ENCODE measurements at places on chromosomes 11 and 22.

DNA sequence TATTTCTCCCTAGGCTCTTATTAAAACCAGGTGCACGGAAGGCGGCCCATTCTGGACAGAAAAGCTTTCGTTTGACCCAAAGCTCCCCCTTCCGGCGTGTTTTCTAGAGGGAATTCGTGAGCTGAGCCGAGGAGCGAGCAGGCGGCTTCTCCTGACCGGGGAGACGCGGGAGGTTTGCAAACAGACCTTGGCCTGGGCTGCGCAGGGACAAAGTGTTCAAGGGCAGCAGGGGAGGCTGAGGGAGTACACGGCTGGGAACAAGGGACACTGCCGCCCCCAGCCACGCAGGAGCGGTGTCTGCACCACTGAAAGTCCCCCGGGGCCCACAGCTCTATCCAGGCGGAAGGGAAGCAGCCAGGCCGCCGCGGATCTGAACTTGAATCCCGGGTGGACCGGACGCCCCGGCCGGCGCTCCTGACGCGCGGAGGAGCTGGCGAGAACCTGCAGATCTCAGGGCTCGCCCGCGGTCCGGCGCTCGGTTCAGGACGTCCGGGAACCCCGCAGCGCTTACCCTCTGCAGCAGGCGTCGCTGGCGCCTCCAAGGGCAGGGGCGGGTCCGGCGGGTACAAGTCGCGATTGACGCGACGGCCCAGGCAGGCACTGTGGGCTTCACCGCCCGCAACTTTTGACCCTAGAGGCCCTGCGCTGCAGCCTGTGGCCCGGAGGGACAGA is 101.9 kb downstream of the WT1 start:
- DNase-seq: no peak

DNA sequence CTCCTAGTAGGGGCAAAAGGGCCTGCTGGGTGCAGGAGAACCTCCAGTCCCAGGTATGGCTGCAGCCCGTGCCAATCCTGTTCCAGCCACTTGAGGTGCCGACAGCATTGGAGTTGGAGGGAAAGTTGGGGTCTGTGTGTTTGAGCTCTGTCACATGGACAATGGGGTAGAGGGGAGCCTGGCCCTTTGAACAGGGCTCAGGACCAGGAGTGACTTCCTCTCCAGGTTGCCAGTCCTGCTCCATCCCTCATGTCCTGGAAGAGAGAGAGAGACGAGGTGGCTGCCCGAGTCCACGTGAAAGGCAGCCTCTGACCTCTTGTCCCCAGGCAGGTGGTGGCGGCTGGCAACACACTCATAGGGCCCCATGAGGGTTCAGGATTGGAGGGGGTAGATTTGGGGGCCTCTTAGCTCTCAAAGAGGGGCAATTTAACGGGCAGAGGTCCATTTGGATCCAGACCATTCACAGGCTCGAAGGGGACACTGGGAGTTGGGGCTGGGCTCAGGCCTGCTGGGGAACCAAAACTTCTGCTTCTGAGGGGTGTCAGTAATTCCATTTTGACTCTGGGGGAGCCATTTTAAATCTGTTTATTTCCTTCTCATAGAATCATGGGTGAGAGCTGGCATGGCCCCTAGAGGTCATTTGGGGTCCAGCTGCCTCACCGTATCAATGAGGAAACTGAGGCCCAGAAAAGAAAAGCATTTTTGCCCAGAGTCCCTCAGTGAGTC is 4.1 kb downstream of the ADORA2A start:
- no peak for DNase-seq

DNA sequence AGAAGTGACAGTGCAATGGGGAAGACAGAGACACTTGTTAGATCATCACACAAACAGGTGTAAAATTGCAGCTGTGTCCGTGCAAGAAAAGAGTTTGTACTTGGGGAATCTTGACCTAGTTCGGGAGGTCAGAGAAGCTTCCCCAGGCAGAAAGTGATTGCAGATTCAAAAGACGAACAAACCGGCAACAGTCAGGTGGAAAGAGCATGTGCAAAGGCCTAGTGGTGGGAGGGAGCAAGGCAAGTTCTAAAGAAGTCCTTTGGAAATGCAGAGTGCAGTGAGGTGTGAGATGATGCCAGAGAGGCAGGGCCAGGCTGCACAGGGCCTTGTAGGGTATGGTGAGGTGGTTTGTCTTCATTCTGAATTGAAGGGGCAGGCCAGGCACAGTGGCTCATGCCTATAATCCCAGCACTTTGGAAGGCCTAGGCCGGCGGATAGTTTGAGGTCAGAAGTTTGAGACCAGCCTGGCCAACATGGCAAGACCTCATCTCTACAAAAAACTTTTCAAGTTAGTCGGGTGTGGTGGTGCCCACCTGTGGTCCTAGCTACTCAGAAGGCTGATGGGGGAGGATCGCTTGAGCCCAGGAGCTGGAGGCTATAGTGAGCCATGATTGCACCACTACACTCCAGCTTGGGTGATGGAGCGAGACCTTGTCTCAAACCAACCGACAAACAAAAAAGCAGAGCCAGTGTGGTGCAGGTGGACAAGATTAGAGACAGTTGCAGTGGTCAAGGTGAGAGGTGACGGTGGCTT is 1.9 kb upstream of the ESS2 start:
- DNase-seq: no peak

GRCh38 chr11:64226507-64227051 is 505 bp downstream of the NUDT22 start:
- DNase-seq: peak; percentile 40

DNA sequence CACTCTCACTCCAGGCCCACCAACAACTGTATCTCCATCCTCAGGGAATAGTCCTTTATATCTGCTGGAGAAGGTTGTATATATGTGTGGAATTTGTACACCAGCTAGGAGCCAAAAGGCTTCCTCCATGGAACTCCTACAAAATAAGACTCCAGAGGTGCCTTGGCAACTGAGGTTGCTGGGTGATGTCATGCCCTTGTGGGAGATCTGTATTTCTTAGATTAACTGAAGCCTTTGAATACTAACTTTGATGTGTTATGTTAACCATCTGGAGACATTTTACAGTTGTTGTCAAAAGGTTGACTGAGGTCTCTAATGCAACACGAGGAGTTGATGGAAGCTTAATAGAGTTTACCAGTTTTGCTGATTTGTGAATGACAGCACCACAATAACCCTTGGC is 139.5 kb upstream of the TTC12 start:
- DNase-seq: no peak

GRCh38 chr11:86981777-86982540 is 26.8 kb upstream of the FZD4 start:
- no peak for DNase-seq

GRCh38 chr11:72253392-72253791 is 9.4 kb upstream of the PHOX2A start:
- no peak for DNase-seq

- no peak for DNase-seq
Observed at GRCh38 chr11:71548716-71549151, 514 bp downstream of the KRTAP5-9 start.

DNA sequence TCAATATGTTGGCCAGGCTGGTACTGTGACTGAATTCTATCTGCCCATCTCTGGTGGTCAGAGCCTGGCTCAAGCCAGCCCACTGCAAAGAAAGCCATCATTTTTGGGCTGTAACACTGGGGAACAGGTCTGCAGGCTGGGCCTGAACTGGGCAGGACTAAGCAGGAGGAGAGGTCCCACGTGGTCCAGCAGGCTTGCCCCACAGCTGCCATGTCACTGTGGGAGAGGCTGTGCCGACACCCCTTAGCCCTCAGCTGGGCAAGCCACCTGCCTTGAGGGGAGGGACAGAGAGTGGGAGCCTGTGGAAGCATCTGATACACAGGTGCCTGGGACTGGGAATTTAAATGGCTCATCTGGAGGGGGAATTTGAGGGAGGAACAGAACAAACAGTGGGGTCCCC is 66.7 kb upstream of the CLTCL1 start:
- DNase-seq: no peak

GRCh38 chr11:60910711-60911380 is 3.1 kb upstream of the TMEM109 start:
- DNase-seq: no peak

DNA sequence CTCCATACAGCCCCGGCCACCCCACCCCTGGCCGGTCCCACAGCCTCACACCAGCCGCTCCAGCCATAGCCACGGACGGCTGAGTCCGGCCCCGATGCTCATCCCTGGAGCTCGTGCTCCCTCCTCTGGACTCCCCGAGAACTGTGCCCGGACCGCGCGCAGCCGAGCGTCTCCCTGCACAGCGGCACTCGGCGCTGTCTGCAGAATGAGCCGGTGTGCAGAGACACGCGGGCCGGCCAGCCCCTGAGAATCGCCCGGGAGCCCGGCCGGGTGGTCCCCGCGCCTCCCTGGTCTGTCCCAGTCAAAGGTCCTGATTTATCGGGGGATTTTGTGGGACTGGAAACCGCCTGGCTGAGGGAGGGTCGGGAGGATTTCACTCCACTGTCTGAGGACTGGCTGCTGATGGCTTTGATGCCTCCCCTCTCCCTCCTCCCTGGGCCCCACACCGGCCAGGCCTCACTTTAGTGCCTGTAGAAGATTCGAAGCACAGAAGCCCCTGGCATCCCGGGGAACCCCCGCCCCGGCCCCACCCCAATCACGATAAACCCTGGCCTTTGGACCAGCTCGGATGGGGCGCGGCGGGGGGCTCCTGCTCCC is 102.7 kb downstream of the BRD1 start:
- DNase-seq: peak; percentile 7

GRCh38 chr11:70247042-70247709 is 23.3 kb upstream of the PPFIA1 start:
- DNase-seq: no peak

DNA sequence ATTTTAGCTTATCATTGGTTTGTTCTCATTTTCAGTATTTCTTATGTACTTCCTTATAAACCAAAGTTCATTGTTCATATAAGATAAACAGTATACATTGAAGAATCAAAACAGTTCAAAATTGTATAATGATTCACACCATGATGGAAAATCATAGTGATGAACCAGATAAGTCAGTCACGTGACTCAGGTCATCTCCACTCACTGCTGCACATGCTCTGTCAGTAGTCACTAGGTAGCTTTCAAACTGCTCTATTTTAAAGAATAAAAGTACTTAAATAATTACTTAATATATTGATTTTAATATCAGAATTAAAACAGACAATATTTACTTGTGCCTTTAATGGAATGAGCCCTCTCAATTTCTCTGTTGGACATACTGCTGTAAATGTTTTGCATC is 37.5 kb downstream of the PDHX start:
- DNase-seq: no peak

DNA sequence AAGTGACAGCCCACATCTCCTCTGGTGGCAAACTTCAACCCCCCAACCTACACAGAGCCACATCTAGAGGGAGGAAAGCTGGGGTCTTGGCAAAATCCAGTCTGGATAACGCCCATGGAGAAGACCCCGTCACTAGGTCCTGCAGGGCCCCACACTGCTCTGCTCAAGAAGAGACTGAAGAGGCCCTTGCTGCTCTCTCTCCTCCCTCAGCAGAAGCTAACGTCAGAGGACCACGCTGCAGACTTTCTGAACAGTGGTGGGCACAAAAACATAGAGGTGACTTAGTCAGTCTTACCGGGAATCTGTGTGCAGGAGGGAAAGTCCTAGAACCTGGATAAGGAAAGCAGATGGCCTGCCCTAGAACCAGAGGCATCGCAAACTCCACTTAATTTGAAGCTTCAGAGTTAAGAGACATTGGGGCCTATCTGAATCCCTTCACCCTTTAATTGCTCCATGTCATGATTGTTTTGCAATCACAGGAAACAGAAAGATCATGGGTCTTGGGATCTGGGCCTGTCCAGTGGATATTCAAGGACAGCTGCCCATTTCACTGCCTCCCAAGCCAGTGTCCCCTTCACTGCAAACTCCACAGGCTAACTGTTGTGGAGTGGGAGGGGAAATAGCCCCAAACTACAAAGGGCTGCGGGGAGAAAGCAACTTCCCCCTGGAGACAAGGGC is 1.7 kb downstream of the DKK3 start:
- DNase-seq: no peak

- no peak for DNase-seq
Observed at GRCh38 chr11:32479291-32479690, 44.0 kb upstream of the WT1 start.

GRCh38 chr11:111379602-111380136 is 594 bp upstream of the POU2AF1 start:
- no peak for DNase-seq

DNA sequence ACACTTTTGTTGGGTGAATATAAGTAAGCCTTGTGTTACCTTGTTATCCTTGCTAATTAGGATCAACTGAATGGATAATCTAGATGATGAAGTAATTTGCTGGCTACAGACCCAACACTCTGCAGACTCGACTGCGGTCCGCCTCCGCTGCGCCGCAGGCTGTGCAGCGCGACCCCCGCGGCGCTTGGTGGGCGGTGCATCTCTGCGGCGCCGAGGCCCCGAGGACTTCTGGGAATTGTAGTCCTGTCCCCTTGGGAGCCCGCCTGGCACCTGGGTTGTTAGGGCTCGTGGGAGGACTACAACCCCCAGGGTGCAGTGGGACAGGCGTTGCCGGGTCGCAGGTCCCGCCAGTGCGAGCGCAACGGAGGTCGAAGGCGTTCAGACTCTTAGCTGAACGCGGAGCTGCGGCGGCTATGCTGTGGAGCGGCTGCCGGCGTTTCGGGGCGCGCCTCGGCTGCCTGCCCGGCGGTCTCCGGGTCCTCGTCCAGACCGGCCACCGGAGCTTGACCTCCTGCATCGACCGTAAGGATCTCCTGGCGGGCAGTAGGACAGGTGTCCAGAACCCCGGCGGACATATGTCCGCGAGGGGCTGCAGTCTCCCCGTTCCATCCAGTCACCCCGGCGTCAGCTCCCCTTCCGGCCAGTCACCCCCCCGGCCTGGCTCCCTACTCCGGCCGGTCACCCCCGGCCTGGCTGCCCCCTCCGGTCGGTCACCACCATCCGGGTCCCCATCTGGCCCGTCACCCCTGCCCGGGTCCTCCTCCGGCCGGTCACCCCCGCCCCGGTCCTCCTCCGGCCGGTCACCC is at the start of the genes ACAD8 and THYN1:
ACAD8 (plus strand) TSS at position 381 of the 806 bp plus-strand sequence; CDS start at position 414, 33 bp downstream.
THYN1 (minus strand) TSS at position 165 of the 806 bp plus-strand sequence. CDS start 470 bp downstream, outside the sequence.
- peak; percentile 99 for DNase-seq

DNA sequence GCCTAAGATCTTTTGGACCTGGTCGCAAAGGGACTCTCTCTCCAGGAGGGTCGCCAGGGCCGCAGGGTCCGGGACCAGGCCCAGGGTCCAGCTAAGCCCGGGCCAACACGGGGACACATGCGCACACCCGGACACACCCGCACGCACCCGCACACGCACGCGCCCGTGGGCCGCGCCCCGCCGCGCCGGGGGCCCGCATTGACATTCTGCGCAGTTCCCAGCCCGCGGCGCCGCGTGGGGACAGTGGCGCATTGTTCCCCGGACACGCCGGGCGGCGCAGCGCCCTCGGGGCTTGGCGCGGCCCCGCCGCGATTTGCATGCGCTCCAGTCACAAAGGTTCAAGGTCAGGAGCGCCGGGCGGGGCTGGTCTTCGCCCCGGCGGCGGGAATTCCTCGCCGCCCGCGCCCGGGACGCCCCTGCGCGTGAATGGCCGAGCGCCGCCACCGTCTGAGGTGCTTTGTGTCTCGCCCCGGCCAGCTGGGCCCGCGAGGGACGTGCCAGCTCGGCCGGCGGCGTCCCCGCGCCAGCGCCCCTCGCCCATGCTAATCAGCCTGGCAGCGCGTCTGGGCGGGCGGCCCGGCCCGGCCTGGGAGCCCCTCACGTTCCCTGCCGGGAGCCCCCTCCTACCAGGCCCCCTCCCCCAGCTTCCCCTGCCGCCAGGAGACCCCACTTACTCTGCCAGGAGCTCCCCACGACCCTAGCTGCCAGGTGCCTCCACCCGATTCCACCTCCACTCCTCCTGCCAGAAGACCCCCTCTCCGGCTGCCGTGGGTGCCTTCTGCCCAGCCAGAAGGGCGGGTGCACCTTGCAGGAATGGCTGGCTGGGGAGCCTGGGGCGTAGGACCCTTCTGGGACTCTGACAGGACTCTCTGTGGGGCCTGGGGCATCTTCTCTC is 50.5 kb upstream of the WNT7B start:
- peak; percentile 55 for DNase-seq

GRCh38 chr11:69352715-69353319 is 58.9 kb downstream of the MYEOV start:
- no peak for DNase-seq

- DNase-seq: no peak
Observed at GRCh38 chr11:16881074-16881709, 133.0 kb downstream of the PLEKHA7 start.
